ENCODE measurements at places on chromosomes 1 and 21.

DNA sequence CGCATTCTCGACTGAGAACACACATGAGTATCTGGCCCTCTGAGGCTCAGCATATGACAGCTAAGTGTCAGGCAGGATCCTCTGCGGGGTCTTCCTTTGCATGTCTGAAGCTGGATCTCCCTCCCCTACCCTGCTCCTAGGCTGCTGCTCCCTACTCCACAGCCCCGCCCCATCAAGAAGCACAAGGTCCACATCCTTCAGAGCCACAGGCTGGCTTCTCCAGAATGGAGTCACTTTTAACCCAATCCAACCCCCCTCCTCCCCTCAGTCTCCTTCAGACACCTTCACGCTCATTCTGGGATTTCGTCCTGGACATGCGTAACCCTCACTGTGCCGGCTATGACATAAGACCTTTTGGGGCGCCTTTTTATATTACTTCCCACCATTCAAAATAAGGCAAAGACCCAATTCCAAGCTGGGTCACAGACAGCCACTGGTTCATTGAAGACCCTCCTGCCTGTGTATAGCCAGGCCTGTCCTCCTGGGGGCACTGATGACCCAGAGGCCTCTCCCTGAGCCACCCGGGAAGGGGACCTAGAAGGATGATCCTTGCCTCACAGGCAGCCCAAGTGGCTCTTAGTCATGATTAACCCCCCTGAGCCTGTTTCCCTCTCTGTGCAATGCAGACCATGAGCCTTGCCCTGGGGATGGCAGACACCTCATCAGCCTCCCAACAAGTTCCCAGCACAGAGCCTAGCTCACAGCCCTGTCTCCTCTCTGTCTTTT lies 4.7 kb downstream of the ADGRB2 start:
- peak overlapping the region; percentile 27 for H3K4me3 ChIP-seq
- H3K27ac ChIP-seq = no peak overlapping the region
- H3K27me3 ChIP-seq = peaks cover 15% of the 10 kb centered on the region
- peaks cover 19% of the 10 kb centered on the region for H3K4me1 ChIP-seq
- no peak for DNase-seq
- H3K36me3 ChIP-seq = no peaks in the 10 kb centered on the region

DNA sequence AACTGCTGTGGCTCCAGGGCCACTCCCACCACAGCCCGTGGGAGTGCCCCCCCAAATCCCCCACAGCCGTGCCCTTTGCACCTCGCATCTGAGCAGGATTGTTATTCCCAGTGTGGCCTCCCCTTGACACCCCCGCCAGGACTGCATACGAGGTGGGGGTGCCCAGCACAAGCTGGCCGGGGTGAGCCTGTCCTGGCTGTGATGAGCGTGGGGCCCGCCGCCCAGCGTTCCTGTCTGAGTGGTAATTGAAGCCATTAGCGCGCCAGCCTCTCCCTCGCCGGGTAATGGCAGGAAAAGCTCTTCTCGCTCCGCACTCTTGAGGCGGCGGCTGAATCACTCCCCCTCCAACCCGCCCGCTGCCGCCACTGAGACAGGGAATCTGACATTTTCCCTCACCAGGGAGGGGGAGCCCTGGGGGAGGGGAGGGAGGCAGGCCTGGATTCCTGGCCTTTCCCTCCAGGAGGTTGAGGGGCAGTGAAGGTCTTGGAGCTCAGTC lies 27.7 kb downstream of the PTPRF start:
- no peak overlapping the region for H3K4me3 ChIP-seq
- no peak overlapping the region for H3K27ac ChIP-seq
- no peaks in the 10 kb centered on the region for H3K27me3 ChIP-seq
- H3K4me1 ChIP-seq = no peaks in the 10 kb centered on the region
- H3K36me3 ChIP-seq = no peaks in the 10 kb centered on the region
- DNase-seq = no peak

- no peak overlapping the region for H3K27ac ChIP-seq
- peaks cover 8% of the 10 kb centered on the region for H3K4me1 ChIP-seq
- peak; percentile 9 for DNase-seq
- H3K4me3 ChIP-seq = peak overlapping the region; percentile 77
These were observed 995 bp downstream of the VASH2 start for GRCh38 chr1:212951126-212951946.

- H3K36me3 ChIP-seq = no peaks in the 10 kb centered on the region
- H3K27ac ChIP-seq = no peak overlapping the region
- no peak overlapping the region for H3K4me3 ChIP-seq
- no peak for DNase-seq
- H3K27me3 ChIP-seq = no peaks in the 10 kb centered on the region
These were observed 102.0 kb upstream of the C8B start for GRCh38 chr1:57067863-57068262.

DNA sequence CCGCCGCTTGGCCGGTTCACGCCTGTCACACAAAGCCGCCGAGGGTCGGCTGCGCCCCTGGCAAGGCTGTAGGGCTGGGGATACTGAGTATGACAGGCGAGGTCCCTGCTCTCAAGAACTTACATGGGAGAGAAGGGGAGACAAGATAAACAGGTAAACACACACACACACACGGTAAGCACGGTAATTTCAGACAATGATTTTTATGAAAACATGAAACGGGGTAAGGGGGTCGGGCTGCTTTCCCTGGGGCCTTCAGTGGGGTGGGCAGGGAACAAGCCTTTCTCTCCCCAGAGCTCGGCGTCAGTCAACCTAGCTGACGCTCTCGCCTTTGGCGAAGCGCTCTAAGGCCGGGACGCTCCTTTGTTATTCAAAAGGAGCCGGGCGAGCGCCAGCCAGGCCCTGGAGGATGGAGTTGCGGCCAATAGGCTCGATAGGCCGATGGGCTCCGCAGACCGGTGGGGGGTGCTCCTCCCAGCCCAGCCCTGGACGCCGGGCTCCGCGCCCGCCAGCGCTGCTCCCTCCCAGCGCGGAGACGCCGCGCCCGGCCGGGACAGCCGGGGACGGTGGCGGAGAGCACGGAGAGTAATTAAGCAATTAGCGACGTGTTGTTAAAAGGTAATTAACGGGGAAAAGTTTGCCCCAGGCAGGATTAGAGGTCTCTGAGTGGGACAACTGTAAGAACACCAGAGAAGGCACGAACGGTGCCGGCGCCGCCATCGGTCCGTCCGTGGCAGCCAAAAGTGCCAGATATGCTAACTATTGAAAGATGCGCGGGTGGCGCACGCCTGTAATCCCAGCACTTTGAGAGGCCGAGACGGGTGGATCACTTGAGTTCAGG lies 950 bp upstream of the INKA2 start:
- peak overlapping the region; percentile 87 for H3K4me3 ChIP-seq
- no peaks in the 10 kb centered on the region for H3K36me3 ChIP-seq
- H3K4me1 ChIP-seq = peaks cover 16% of the 10 kb centered on the region
- H3K27ac ChIP-seq = no peak overlapping the region
- DNase-seq = no peak

DNA sequence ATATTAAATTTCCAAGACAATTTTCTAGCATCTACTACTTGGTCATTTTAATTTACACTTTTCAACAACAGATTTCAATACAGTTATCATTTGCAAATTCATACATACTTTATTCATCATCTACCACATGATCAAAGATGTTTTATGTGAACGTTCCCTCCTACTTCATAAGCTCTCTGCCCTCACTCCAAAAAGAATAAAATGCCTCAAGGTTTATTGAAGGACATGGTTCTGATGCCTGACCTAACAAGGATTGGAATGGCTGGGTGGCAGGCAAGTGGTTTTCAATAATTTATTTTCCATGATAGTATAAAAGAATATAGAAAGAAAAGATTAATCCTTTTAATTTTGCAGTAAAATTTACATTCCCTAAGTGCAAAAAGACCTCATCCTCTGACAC lies 5.4 kb downstream of the CDKN2C start:
- DNase-seq = no peak
- H3K4me1 ChIP-seq = peaks cover 30% of the 10 kb centered on the region
- H3K27me3 ChIP-seq = peaks cover 41% of the 10 kb centered on the region
- H3K36me3 ChIP-seq = peaks cover 7% of the 10 kb centered on the region

GRCh38 chr1:93616996-93617669 lies 64.5 kb downstream of the BCAR3 start:
- peaks cover 17% of the 10 kb centered on the region for H3K4me1 ChIP-seq
- no peak for DNase-seq
- no peaks in the 10 kb centered on the region for H3K27me3 ChIP-seq

GRCh38 chr1:100377590-100378361 lies 25.5 kb downstream of the CDC14A start:
- no peak for DNase-seq
- H3K36me3 ChIP-seq = peaks cover 30% of the 10 kb centered on the region
- no peaks in the 10 kb centered on the region for H3K27me3 ChIP-seq
- H3K4me1 ChIP-seq = peaks cover 60% of the 10 kb centered on the region
- H3K27ac ChIP-seq = peak overlapping the region; percentile 71

GRCh38 chr1:65393347-65393746 lies 27.1 kb upstream of the LEPR start:
- H3K36me3 ChIP-seq = no peaks in the 10 kb centered on the region
- peak; percentile 39 for DNase-seq
- H3K4me1 ChIP-seq = peaks cover 22% of the 10 kb centered on the region
- H3K27ac ChIP-seq = no peak overlapping the region
- H3K4me3 ChIP-seq = no peak overlapping the region

DNA sequence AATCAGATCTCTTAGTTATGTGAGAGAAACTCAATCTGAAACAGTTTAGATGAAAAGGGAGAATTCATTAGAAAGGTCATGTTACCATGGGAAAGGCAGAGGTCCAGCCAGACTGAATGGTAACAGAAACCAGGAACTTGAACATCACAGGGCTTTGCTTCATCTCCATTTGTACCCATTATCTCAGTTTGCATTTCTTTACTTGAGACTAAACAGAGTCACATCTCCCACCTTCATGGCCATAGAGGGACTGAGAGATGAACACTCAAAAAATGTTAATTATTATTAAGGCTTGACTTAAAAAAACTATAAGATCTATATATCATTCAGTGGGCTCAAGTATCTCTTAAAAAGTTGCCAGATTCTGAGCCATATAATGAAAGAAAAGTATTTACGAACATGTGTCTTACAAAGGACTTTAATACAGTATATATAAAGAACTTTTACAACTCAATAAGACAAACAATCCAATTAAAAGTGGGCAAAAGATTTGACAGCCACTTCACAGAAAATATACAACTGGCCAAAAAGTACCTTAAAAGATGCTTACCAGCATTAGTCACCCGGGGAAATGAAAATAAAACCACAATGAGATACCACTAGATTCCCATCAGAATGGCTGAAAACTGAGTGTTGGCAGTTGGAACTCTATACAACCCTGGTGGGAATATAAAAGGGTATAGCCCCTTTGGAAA lies 13.2 kb downstream of the KYAT3 start:
- H3K27me3 ChIP-seq = no peaks in the 10 kb centered on the region
- H3K27ac ChIP-seq = no peak overlapping the region
- peaks cover 60% of the 10 kb centered on the region for H3K4me1 ChIP-seq
- H3K36me3 ChIP-seq = peaks cover 53% of the 10 kb centered on the region
- no peak for DNase-seq

DNA sequence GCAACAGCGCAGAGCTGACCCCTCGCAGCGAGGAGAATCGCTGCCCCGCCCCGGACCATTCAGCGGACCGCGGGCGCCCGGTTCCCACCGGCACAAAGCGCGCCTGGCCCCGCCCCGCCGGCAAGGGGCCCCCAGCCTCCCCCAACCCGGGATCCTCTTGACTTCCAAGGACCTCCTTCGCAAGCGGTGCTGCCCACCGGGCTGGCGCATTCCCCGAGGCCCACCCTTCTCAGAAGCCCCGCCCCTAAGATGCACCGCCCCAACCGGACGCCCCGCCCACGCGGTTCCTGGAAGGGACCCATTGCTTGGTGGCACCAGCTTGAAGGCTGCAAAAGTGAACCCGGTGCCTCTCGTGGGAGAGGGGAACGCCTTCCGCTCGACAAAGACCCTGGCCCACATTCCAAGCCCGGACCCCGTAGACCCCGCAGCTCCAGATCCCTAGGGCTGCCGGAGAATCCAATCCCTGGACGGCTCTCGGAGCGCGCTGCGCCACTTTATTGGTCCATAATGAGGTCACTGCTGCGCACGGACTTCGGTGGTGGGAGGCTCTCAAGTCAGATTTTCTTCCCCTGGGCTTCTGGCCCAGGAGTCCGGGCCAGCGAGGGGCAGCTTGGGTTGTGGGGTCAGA lies 2.0 kb downstream of the HES3 start:
- no peak overlapping the region for H3K4me3 ChIP-seq
- peak; percentile 59 for DNase-seq
- H3K27ac ChIP-seq = no peak overlapping the region
- no peaks in the 10 kb centered on the region for H3K36me3 ChIP-seq
- peaks cover 54% of the 10 kb centered on the region for H3K27me3 ChIP-seq
- peaks cover 14% of the 10 kb centered on the region for H3K4me1 ChIP-seq

- DNase-seq = no peak
- H3K36me3 ChIP-seq = peaks cover 5% of the 10 kb centered on the region
- H3K4me1 ChIP-seq = peaks cover 24% of the 10 kb centered on the region
- H3K4me3 ChIP-seq = no peak overlapping the region
These were observed 11.3 kb downstream of the EFHD2 start for GRCh38 chr1:15420853-15421465.

DNA sequence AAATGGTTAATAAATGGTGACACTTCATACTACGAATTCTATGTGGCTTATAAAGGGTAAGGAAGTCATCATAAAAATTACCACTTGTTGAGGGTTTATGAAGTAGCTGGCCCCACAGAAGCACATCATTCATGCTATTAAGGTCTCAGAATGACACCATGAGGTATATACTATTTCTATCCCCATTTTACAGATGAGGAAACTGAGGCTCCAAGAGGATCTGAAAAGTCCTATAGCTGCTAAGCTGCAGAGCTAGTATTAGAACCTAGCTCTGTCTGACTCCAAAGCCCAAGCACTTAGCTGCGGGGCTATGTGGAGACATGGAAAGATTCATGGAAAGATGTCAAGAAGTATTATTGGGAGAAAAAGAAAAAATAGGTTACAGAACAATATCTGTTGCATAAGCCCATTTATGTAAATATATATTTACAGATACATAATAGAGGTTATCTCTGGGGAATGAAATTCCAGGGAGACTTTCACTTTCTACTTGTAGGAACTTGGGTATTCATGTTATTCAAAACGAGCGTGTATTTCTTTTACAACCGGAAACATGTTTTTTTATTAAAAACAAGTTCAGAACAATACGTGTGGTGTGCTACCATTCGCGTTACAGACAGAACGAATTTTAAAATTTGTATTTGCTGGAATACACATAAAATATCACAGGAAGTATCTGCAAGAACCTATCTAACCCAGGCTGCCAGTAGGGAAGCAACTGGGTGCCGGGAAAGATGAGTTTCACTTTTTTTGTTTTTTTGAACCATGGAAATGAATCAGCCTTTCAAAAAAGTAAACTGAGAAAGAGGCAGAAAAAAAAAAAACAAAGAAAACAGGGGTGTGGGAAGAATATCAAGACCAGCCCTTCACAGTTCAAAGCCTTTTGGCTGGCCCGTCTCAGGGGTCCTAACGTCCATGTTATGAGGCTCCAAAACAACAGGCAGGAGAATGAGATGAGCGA lies 13.4 kb downstream of the SPOCD1 start:
- no peak overlapping the region for H3K27ac ChIP-seq
- peaks cover 14% of the 10 kb centered on the region for H3K4me1 ChIP-seq
- DNase-seq = no peak

GRCh38 chr1:88813471-88813870 lies 77.9 kb downstream of the GTF2B start:
- no peaks in the 10 kb centered on the region for H3K4me1 ChIP-seq
- peaks cover 23% of the 10 kb centered on the region for H3K36me3 ChIP-seq
- no peak overlapping the region for H3K4me3 ChIP-seq
- no peaks in the 10 kb centered on the region for H3K27me3 ChIP-seq
- no peak overlapping the region for H3K27ac ChIP-seq
